ENCODE measurements at places on chromosomes 13 and 19. TPM values are rescaled to one million over a fixed set of nuclear protein-coding genes. Genes with fewer than 3 reads are reported as not detected.

The DAND5 gene
- total RNA-seq = not detected

The METTL21C gene
- 3.0 TPM for total RNA-seq

The GJA3 gene
- 1.2 TPM for total RNA-seq

The DOCK9 gene
- total RNA-seq = 89.1 TPM

The CGB3 gene
- not detected for total RNA-seq

The KLF12 gene
- total RNA-seq = 17.6 TPM

The CYP2A7 gene
- total RNA-seq = not detected

The SLC6A16 gene
- total RNA-seq = 0.20 TPM

The SLC15A1 gene
- total RNA-seq = 26.9 TPM

The PCDH20 gene
- total RNA-seq = 7.7 TPM

The SACS gene
- 25.7 TPM for total RNA-seq

The LRRC8E gene
- total RNA-seq = 3.9 TPM

The PSG3 gene
- total RNA-seq = not detected

The PLK5 gene
- total RNA-seq = 0.10 TPM

The HCN2 gene
- total RNA-seq = 0.59 TPM

The SHD gene
- 1.3 TPM for total RNA-seq

The GGN gene
- total RNA-seq = not detected

The TEKTIP1 gene
- not detected for total RNA-seq

The APOC4 gene
- not detected for total RNA-seq

Data from skin of body (tissue), 3 donors.